Inflammatory macrophage treated with lipopolysaccharide for 4 hours (primary cell): ENCODE measurements at places on chromosomes 4 and X.

DNA sequence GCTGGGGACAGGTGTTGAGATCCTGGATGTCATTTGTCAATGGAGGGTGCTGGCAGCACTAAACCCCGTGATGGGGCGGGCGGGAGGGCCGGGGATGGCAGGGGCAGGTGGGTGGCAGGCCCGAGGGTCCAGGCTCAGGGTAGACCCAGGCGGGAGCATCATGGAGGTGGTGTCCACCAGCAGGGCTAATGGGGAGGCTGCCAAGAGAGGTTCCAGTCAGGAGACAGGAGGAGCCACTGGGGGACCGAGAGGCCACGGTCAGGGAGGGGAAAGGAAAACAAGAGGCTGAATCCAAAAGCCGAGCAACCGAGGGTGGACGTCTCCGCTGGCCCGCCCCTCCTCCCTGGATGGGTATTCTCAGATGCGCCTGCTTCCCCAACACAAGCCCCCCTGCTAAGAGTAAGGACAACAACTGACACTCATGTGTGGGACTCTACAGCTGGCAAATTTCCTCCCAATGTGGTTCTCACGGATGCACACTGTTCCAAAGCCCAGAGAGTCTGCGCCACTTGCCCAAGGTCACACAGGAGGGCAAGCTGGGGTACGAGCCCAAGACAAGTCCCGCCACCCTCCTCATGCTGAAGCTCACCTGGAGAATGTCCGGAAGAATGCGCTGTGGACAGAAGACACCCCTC is 132.0 kb downstream of the CPZ start:
- no peak for DNase-seq

- DNase-seq, result no peak
Observed at GRCh38 chrX:3717742-3718420, 4.4 kb upstream of the PRKX start.

DNA sequence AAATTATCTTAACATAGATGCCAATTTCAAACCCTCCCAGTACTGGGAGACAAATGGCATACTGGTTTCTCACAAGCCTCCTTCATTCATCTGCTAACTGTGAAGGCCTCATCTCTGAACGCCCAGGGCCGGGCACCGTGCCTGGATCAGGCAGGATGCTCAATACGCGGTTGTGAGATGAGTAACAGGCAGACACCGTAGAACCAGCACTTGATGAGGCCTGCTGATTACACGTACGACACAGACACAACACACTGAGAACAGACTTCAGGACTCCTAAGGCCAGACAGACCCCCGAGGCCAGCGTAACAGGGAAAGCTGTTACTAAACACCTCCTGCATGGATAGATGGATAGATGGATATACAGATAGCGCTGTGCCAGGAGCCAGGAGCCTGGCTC is 154.6 kb downstream of the AFAP1 start:
- no peak for DNase-seq

GRCh38 chr4:3337357-3337732 is 44.5 kb downstream of the RGS12 start:
- DNase-seq, result no peak

DNA sequence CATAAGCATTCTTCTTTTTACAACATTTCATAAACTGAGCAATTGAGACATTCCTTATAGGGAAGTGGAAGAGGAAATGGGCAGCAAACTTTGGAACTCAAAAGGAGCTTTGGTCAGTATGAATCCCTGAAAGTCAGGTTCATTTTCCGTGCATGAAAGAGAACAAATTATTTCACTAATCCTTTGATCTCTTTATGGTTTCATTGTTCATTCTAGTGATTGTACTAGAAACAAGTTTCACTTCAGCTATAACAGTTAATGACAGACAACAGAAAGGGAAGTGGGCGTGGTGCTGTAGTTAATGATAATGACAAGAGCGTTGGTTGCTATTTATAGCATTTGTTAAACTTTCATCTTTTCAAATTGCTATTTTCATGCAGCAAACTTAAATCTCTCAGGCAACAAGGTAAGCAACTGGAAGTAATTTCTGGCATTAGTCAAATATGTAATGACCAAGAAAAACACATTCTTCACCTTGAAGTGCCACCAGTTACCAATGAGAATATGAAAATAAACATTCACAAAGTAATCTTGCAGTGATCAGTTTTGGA is 98.4 kb downstream of the AREG start:
- DNase-seq, result peak; percentile 81

- DNase-seq, result no peak
Observed at GRCh38 chrX:108270280-108270679, 167.9 kb downstream of the COL4A6 start.

DNA sequence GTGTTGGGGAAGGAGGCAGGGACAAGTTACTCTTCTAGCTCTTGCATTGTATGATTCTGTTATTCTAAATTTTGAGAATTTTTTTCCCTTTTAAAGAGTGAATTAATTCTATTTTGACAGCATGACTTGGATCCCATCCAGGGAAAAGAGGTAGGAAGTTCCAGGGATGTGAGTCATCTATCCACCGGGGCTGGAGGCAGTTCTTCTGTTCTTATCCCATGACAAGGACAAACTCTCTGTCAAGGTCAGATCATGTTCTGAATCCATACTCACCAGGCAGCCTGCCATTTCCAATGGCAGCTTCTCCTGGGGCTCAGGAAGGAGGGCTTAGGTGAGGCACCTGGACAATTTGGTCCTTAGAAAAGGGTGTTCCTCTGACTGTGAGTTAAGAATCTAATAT is 132.0 kb upstream of the MED14 start:
- DNase-seq, result no peak

- DNase-seq, result peak; percentile 64
Observed at GRCh38 chrX:97399400-97399799, 515.7 kb downstream of the RPA4 start.

- no peak for DNase-seq
Observed at GRCh38 chr4:180512801-180513475, 1730.3 kb upstream of the TENM3 start.

DNA sequence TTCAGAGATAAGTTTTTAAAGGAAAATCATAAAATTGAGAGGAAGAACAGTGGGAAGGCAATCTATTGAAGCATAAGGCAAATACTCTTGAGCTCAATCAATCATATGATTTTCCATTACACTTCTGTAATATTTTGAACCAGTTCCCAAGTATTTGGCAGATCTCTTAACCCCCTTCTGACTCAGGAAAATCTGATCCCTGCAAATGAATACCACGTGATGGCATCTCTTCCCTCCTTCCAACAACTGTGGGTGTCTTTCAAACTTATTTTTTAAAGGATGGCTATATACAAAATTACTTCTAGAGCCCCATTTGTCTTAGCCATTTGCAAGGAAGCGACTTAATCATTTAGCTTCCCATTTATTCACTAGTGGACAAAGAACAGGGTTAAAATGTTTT is 41.9 kb downstream of the AMOT start:
- DNase-seq, result no peak

DNA sequence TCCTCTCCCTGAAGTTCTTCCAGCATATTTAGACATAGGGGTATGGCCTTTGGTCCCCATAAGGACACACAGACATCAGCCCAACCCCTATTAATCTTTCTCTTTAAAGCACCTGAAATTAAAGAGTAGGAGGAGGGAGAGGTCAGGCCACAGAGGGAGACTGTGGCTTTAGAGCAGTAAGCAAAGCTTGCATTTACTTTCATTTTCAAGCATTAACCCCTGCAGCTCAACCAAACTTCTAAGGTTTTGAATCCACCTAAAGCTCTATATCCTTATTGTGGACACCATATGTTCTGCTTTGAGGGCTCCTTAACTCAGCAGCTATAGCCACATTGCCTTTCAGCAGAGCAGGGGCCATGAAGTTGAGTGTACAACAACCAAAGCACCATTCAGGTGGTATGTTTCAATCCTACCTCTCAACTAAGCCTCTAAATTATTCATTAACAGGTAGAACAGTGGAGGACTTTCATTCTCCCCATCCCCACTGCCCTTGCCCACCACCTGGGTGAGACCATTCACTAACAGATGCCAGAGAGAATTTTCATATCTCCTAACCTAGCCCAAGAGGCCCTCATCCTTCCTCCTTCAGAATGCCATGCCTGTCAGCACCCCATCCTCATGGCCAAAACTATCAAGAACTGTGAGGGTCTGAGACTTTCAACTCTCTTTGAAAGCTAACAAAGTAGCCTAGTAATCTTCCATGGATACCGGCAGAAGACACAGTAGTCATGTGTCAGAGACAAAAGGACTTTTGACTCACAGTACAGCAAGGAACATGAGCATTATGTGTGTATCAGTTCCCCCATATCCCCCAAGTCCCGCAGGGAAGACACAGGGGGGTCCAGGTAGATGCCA is 20.8 kb downstream of the LIN54 start:
- DNase-seq, result peak; percentile 31

- DNase-seq, result no peak
Observed at GRCh38 chrX:141941234-141941633, 37.5 kb downstream of the MAGEC1 start.

- no peak for DNase-seq
Observed at GRCh38 chr4:185700048-185700447, 111.9 kb downstream of the SORBS2 start.

GRCh38 chrX:19870710-19871490 is 16.5 kb downstream of the SH3KBP1 start:
- peak; percentile 49 for DNase-seq

GRCh38 chr4:118351851-118352827 is 664 bp downstream of the PRSS12 start:
- DNase-seq, result no peak
